Activated CD8-positive, alpha-beta memory T cell treated with anti-CD3 and anti-CD28 coated beads for 4 hours (primary cell): ENCODE measurements at places on chromosomes 7 and 10.
A peak's percentile ranks its signal among the peaks of the same experiment; 100 is the strongest.

DNA sequence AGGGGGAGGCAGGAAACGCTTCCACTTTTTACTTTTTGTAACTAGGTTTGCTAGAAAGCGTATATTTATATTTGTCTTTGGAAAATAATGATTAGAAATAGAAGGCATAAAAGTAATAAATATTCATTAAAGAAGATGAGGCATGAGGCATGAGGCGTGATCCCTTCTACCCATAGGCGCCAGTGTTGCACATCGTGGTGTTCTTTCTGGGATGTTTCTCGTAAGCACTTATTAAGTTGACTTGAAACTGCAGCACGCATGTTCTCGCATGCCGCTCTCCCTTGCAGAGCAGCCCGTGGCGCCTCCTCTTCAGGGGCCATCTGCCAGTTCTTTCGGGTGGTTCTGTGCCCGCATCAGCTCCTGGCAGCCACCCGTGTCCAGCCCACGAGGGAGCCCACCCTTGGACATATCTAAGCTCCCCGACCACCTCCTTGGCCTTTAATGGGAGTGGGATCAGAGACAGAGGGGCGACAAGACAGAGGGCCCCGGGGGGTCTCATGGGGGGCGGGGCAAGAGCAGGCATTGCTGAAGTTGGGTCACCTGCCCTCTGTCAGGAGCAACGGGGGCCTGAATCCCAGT lies 28.5 kb upstream of the CSGALNACT2 start:
- no peak for DNase-seq

DNA sequence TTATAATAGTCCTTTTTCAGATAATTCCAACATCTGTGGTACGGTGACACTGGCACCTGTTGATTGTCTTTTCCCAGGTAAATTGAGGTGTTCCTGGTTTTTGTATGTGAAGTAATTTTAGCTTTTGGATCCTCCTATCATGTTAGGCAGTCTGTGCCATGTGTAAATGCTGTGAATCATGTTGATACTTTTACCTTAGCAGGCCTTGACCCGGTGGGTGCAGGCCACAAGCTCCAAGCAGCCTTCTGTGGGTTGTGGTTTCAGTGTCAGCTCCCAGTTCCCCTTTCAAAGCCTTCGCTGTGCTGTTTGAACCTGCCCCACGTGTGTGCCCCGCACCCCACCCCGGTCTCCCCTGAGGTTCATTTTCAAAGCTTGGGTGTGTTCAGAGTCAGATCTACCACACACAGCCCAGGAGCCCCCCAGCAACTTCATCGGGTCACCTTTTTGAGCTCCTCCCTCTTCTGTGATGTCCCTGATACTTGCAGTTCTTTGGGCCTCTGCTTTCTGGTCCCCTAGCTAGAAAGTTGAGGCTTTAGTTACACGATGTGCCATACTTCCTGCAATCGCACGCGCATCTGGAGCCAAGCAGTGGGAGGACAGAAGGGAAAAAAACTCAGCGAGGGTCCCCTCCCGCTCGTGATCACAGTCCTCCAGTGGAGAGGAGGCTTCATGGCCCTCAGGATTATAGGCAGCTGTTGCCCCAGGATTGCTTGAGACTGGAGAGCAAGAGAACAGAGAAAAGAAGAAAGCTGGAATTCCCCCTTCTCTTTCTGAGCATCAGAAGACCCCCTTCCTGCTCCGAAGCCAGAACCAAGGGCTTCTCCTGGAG lies 8.7 kb upstream of the BHLHA15 start:
- peak; percentile 51 for DNase-seq

DNA sequence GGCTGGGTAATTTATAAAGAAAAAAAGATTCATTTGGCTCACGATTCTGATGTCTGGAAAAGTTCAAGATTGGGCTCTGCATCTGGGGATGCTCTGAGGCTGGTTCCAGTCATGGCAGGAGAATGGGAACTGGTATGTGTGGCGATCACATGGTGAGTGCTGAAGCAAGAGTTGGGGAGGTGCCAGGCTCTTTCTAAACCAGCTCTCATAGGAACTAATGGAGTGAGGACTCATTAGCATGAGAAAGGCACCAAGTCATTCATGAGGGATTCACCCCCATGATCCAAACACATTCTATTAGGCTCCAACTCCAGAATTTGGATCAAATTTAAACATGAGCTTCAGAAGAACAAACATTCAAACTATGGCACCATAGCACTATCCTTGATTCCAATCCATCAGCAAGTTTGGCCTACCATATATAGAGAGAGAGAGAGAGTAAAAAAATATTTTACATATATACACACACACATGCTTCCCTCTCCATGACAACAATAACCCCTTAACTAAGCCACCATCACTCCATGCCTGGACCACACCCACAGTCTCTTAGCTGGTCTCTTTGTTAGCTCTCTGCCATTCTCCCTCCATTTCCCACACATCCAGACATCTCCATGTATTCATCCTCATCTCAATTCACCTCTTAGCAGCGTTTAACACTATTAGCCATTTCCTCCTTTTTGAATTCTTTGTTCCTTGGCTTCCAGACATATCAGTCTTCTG lies 57.9 kb downstream of the NPY start:
- DNase-seq: no peak

GRCh38 chr7:132456418-132456817 lies 119.9 kb downstream of the PLXNA4 start:
- DNase-seq: no peak

- no peak for DNase-seq
These were observed 265.6 kb upstream of the TCERG1L start for GRCh38 chr10:131577178-131577555.

GRCh38 chr7:78279032-78279431 lies 480.5 kb downstream of the PHTF2 start:
- DNase-seq: no peak

GRCh38 chr10:63921908-63922467 lies 400.8 kb downstream of the REEP3 start:
- no peak for DNase-seq

DNA sequence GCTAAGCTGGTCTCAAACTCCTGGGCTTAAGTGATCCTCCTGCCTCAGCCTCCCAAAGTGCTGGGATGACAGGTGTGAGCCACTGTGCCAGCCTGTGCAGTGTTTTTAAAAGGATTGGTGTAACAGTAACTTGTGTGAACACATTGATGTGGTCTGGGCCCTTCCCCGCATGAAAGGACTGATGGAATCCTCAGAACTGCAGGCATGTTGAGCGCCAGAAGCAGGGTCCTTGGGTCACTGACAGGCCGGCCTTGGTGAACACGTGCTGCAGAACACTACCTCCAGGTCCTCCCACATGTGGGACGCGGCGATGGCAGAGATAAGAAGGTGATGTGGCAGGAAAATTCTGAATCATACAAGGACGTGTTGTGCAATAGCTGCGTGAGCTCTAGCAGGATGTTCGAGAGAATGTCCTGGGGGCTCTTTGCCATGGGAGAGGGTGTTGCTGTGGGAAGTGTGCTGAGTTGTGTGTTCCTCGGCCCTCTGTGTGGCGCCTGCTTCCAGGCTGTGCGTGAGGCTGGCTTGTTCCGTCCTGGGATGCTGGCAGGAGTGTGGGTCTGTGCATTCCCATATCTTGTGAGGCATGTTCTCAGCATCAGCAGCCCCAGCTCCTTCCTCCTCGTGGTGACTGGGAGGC lies 68.2 kb downstream of the DNAJB6 start:
- DNase-seq: no peak
